ENCODE measurements at places on chromosomes 2 and 18.

DNA sequence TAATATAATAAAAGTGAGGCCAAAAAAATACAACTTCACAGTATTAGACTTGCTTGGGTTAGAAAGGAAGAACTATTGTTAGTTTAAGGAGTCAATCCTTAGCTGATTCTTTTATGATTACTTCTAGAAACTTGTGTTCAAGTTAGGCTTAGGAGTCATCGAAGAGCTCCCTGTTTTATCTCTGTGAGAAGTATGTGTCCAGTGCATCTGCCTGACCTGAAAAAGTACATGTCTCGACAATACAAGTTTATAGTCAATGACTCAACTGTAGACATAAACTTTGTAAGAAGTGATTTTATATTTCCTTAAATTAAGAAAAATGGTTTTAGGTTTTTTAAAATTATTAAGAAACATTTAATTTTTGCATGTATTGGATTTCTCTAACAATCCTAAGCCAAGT, 571.2 kb downstream of the ZEB2 start:
- DNase-seq: no peak

- no peak for DNase-seq
Observed at GRCh38 chr2:41851554-41851953, 196.3 kb upstream of the PKDCC start.

- DNase-seq: no peak
Observed at GRCh38 chr2:239722760-239723470, 302.2 kb downstream of the NDUFA10 start.

DNA sequence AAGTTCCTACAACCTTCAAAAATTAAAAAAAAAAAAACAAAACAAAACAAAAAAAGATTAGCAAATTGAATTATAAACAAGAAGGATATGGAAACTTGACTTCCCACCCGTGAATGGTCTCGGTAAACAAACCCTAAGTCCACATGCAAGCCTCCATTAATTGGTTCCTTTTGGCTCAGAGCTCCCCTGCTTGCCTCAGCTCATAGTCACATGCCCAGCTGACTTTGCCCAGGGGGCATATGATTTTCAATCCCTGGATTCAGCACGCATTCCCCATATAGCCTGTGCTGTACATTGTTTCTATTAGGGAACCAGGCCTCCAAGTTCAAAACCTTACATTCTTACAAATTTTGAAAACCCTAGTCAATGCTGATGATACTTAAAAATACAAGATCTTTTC, 95.0 kb downstream of the PID1 start:
- DNase-seq: no peak

GRCh38 chr18:22913861-22914260, 19.3 kb upstream of the RBBP8 start:
- DNase-seq: no peak

DNA sequence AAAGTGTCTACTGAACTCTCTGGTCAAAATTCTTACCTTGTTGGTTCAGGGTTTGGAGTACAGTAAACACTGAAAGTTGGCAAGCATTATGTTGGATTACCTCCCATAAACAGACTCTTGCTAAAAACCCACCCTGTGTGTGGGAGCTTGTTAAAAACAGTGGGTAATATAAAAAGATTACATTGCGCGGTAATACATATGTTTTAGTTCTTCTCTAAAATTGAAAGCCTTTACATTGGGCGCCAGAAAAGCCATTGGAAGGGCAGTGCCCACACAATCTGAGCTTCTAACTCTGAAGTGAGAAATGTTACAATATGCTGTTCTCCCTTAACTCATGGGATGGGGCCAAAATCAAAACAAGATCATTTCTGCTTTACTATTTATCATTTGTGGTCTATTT, 510.7 kb downstream of the CNTNAP5 start:
- DNase-seq: no peak

GRCh38 chr2:19860022-19860421, 41.8 kb downstream of the TTC32 start:
- no peak for DNase-seq

GRCh38 chr18:26225022-26225693, 1.1 kb upstream of the TAF4B start:
- DNase-seq: no peak

- DNase-seq: no peak
Observed at GRCh38 chr2:218218268-218219185, 1.5 kb downstream of the ARPC2 start.

- no peak for DNase-seq
Observed at GRCh38 chr2:181657379-181657778, 474 bp upstream of the CERKL start.

GRCh38 chr2:19504400-19505198, 146.2 kb upstream of the OSR1 start:
- DNase-seq: no peak

DNA sequence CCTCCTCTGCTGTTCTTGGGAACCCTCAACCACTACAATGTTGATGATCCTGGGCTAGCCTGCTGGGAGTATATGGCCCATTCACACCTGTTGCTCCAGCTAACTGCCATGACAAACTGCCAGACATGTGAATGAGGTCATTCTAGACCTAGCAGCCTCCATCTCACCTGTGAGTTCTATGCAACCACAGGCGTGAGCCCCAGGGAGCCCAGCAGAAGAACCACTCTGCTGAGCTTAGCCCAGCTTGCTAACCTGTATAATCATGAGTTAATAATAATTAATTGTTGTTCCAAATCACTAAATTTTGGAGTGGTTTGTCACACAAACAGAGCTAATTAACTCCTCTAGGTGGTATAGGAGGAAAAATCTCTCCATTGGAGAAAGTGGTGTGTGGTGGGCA, 24.7 kb upstream of the CELF4 start:
- no peak for DNase-seq

DNA sequence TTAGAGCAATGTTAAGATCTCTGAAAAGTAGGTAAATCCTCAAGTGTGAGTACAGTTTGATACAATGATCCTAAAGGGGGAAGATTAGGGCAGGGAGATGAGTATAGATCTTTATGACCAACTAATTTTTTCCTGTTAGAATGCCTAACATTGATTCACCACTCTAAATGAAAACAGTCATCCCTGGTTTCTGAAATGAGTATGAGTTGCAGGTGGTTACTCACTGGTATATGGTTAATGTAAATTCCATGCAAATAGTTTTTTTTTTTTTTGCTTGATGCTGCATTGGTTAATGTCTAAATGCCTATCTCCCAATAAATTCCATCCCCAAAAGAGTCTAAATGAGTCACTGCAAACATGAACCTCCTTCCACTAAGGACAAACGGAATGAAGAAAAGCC, 55.0 kb upstream of the SERPINB2 start:
- DNase-seq: no peak

DNA sequence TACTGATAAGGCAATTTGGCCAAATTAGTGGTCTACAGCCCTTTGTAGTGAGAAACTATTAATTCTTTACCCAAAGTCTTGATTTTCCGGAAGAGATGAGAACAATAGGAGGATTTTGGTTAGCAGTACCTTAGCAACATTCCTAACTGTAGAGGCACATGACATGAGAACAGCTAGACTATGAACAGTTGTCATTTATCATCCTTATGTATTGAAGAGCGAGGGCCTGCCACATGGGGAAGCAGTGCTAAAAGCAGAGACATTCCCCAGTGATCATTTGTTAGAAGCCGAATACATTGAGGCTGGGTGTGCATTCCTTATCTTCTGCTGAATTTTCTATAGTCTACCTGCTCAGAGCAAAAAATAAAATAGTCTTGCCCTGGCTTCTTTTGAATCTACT, 65.2 kb downstream of the RBBP8 start:
- no peak for DNase-seq

DNA sequence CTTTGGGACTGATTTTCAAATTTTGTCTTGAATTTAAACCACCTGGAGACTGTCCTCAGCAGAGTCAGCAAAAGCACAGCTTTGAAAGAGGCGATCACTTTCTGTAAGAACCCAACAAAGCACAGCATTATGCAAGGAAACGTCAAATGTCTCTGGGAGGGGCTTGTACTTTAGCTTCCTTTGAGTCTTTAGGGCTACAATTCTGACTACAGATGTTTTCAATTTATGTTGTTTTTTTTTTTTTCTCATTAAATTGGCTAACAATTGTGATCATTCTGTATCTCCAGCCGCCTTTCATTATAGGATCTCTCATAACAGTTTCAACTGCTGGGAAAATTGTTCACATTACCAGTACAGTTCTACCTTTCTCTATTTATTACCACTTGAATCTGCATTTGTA, 48.3 kb downstream of the COL3A1 start:
- no peak for DNase-seq

DNA sequence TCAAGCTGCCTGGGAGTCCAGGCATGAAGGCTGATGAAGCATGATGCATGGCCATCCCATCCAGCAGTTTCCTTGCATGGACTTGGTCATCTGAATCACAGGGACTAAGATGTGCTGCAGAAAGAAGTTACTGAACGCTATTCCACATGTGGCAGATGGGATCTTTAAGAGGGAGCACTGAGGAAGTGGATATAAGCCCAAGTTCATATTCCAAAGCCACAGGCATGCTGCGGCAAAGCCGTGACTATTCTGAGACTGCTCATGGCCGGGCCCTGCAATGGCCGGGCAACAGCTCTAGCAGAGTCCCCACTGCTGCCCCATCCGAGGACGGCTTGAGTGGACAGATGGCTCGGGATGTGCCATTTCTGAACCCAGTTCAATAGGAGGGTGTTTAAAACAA, 61.5 kb downstream of the STPG4 start:
- no peak for DNase-seq

DNA sequence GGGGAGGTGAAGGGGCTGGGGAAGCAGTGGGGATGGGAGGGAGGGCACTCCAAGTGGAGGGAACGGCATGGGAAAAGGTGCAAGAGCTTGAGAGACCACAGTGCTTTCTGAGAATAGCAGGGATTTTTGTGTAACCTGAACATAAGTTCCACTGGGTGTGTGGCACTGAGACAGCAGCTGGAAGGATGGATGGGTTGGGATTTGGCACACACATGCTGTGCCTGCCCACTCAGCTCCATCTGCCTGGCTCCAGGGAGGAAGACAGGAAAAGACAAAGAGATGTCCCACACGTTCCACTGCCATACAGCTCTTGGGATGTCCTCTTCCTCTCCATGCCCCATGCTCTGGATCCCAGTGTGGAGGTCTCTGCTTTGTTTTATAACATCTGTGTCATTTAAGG, 114.1 kb upstream of the TEX51 start:
- DNase-seq: no peak

GRCh38 chr2:48738806-48739205, 16.7 kb downstream of the LHCGR start:
- no peak for DNase-seq

DNA sequence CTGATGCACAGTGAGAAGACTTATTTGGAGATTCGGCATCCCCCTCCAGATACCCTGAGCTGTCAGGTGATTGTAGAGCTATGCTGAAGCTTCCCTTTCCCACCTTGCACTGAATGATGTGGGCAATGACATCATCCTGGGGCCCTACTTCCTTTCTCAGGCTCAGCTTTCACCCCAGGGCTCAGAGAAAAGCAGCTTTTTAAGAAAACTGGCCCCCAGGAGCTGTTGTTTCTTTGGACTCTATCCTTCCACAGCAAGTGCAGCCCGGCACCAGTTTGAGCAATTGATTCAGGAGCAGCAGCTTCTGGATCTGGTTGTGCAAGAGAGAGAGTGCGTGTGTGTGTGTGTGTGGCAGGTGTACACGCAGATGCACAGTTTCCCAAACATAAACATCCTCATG, 251.3 kb downstream of the ANAPC1 start:
- DNase-seq: no peak

GRCh38 chr2:174158003-174158402, 90.3 kb downstream of the OLA1 start:
- no peak for DNase-seq

GRCh38 chr2:48607307-48608014, 10.2 kb upstream of the GTF2A1L start:
- DNase-seq: no peak

DNA sequence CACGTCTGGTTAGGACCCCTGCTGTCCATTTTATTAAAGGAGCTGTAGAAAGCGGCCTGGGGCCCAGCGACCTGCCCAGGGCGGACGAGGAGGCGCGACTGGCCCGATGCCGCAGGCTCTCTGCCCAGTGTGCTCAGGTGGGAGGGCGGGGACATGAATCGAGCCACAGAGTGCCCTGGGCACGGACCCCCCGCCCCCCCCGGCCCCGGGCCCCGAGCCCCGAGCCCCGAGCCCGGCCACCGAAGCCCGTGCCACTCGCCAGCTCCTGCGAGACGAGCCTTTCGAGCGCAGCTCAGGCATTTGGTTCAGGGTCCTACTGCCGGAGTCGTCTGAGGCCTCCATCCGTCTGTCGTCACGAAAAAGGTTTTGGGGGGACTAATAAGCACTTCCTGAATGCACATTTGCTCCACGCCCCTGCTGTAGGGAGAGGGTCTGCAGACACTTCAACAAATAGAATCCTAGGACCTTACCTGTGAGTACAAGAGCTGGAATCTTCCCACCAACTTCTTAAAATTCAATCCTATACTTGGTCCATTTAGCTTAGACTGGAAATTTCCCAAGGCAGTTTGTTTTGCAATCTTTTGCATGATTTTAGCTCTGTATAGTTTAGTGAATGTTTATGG, 602 bp upstream of the ADAM17 start:
- DNase-seq: no peak

DNA sequence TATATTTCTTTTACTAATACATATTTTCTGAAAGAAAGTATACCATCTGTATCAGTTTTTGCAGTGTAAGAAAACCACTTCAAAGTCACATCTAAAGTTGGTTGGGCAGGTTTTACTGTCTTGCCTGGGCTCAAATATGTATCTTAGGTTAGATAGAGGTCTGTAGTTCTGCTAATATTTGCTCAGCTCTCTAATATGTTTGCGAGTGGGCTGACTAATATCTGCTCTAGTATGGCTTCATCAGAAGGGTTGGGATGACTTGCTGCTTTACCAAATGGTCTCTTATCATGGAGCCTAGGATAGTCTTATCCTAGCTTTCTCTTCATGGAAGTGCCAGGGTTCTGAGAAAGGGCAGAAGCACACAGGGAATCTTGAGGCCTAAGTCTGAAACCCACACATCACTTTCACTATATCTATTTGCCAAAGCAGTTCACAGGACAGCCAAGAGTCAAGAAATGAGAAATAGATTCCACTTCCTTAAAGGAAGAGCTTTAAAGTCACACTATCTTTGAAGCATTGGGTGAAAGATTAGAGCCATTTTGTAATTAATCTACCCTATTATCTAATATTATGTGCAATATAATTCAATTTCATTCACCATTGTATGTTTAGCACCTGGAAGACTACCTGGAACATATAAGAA, 610.0 kb downstream of the KCNJ3 start:
- no peak for DNase-seq

Data from stimulated activated CD4-positive, alpha-beta T cell treated with anti-CD3 and anti-CD28 coated beads, Interleukin-1b, Interleukin-23, amount 100 ng/mL, for 1 hour (primary cell).